Daoy (cell line): ENCODE measurements at places on chromosomes 16 and 17. TPM values are rescaled to one million over a fixed set of nuclear protein-coding genes. Genes with fewer than 3 reads are reported as not detected.

Gene CACNA1H
- 0.06 and 0.80 TPM in 2 replicates for total RNA-seq

Gene RFFL
- total RNA-seq: 16.8 and 17.0 TPM in 2 replicates

GRCh38 chr16:58176608-58177352 is 21.1 kb downstream of the CSNK2A2 start:
- no peak for DNase-seq

Gene SGSM2
- 34.5 and 40.2 TPM in 2 replicates for total RNA-seq

DNA sequence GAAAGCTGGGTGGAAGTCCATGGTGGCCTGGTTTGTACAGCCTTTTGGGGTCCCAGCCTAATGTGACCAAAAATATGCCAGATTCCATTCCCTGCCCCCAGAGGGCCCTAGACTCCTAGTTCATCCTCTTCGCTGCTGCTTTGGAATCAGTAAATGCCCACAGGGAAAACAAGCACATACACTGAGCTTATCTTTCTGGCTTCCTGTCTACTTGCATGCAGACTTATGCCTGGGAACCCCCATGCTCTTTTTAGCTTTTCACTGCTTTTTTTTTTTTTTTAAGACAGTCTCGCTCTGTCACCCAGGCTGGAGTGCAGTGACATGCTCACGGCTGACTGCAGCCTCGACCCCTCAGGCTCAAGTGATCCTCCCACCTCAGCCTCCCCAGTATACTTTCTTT is 6.2 kb upstream of the CD300LG start:
- peak; percentile 46 for DNase-seq

GRCh38 chr17:4249452-4250029 is 14.2 kb downstream of the ANKFY1 start:
- DNase-seq: peak; percentile 27

GRCh38 chr17:29042026-29042678 is 789 bp upstream of the PIPOX start:
- no peak for DNase-seq

- DNase-seq: no peak
These were observed 10.2 kb upstream of the CBX8 start for GRCh38 chr17:79806863-79807720.

DNA sequence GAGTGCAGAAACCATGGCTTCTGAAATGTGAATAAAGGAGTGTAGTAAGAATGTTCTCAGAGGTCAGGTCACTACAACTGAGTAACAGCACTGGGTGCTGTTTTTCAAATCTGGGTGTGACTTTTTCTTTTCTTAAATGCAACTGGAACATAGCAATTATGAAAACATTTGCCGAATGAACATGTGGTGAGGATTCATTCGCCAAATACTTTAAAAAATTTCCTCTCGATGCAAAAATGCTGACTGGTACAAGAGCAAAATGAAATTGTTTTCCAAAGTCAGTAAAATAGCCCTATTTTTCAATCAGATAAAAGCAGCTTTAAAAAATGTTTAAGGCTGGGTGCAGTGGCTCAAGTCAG is 18.6 kb downstream of the ZDHHC7 start:
- no peak for DNase-seq

Gene ITGAD
- 0.06 TPM in 1 of 2 replicates, not detected in the other for total RNA-seq

Gene TPPP3
- total RNA-seq: 0.71 TPM in 1 of 2 replicates, not detected in the other

- DNase-seq: no peak
These were observed 27.7 kb downstream of the CNTROB start for GRCh38 chr17:7959503-7960253.

Gene MSI2
- total RNA-seq: 13.8 and 18.8 TPM in 2 replicates

Gene SENP3
- 92.2 and 104 TPM in 2 replicates for total RNA-seq

Gene ZNF276
- 7.2 and 10.3 TPM in 2 replicates for total RNA-seq

- peak; percentile 45 for DNase-seq
These were observed 58.2 kb upstream of the RPH3AL start for GRCh38 chr17:410543-411401.

Gene UBALD2
- 11.5 and 15.9 TPM in 2 replicates for total RNA-seq

- no peak for DNase-seq
These were observed 139.8 kb upstream of the CACNG5 start for GRCh38 chr17:66695098-66695497.

Gene TMEM92
- 1.7 and 6.7 TPM in 2 replicates for total RNA-seq

Gene BAHCC1
- 6.8 and 11.0 TPM in 2 replicates for total RNA-seq

Gene GP1BA
- total RNA-seq: 0.23 TPM in 1 of 2 replicates, not detected in the other

GRCh38 chr17:46925185-46925868 is 2.4 kb downstream of the GOSR2 start:
- DNase-seq: no peak

GRCh38 chr16:27778171-27778925 is 228.4 kb downstream of the KATNIP start:
- DNase-seq: no peak

Gene NPIPB9
- total RNA-seq: not detected in 2 replicates

DNA sequence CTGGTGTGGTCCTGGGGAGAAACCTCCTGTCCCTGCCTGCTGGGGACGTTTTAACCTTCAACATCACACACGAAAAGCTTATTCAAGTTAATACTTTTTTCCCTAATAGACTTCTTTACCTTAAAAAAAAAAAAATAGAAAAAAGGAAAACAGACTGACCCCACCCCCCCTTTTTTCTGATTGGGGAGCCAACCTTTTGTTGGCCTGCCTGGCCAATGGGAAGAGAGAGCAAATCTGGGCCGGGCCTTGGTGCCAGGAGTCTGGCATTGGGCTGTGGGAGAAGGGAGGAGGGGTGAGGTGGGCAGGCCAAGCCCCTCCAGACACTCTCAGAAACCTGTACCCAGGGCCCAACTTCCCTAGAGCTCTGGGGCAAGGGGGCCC is 3.0 kb downstream of the CBX8 start:
- DNase-seq: no peak

Gene KRT28
- total RNA-seq: not detected in 2 replicates

- DNase-seq: no peak
These were observed 34.6 kb downstream of the KANSL1 start for GRCh38 chr17:46158323-46159296.

Gene HID1
- 0.11 and 0.45 TPM in 2 replicates for total RNA-seq

- DNase-seq: no peak
These were observed 402.1 kb downstream of the UTP18 start for GRCh38 chr17:51662204-51663056.

Gene MGAT5B
- total RNA-seq: 4.1 and 5.4 TPM in 2 replicates

Gene C16orf92
- not detected in 2 replicates for total RNA-seq

DNA sequence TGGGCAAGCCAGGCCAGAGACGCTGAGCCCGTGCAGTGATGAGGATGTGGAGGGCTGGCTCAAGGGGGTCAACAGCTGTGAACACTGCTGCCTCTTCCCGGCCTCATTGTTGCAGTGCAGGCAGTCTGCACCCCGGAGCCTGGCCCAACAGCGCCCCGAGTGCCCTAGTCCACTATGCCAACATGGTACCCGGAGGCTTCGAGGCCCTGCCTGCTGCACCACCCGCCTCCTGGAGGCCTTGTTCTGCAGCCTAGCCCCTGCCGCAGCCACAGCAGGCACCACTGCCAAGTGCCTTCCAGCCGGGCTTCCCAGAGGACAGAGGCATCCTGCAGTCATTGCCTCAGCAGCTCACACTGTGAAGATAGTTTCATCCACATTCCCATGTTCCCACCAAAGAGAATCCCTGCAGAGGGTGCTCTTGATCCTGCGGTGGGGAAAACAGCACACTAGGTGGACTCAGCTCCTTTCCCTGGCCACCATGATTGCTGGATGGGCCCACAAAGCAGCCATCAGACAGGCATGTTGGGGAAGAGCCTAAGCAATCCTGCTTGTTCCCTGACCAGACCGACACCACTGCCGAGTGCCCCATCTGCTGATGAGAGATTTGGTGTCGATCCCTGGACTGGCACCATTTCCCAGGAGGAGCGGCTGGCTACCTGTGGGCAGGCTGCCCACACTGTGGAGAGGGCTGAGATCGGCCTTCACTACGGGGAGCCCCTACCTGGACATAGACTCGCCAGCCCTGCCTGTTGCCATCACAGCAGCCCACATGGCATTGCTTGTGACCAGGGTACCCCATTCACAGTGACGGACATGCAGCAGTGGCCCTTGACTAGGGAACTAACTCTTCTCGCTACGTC is 44.9 kb downstream of the USP22 start:
- DNase-seq: peak; percentile 30

Gene DHRS7C
- not detected in 2 replicates for total RNA-seq

DNA sequence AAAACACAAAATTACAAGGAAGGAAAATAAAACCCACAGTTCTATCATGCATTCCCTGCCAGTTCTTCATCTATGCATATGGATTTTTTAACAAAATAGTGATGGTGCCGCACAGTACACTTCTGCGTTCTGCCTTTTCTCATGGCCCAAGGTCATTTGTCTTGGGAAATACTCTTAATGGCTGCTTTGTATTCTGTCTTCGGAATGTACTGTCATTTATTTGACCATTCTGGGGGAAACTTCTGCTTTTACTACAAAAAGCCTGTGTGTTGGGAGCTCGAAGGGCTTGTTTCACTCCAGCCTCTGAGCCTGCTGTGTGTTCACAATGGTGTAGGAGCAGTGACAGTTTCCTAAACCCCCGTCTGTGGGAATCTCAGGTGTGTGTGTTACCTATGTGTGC is 82.8 kb upstream of the SEC14L1 start:
- no peak for DNase-seq

- DNase-seq: peak; percentile 58
These were observed at the start of gene ABCC3 for GRCh38 chr17:50634224-50634914. TSS of gene ABCC3 (plus strand) at chr17:50634881. CDS start at chr17:50634937, 56 bp downstream.

Gene RABEP2
- total RNA-seq: 30.2 and 54.1 TPM in 2 replicates

DNA sequence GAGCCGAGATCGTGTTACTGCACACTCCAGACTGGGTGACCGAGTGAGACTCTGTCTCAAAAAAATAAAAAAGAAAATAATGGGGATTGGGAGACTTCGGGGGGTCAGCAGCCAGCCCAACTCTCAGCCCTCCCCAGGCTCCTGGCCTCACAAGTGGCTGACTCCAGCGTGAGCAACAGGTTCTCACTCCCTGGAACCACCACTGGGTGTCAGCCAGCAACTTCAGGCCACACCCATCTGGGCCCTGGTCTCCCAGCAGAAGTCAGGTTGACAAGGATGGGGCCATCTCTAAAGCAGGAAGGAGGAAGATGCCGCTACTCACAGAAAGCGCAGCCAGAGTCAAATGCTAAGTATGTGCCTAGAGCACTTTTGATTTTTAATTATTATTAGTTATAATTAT is 139.4 kb downstream of the C16orf78 start:
- peak; percentile 28 for DNase-seq

GRCh38 chr17:61205931-61206330 is 193.7 kb upstream of the TBX2 start:
- DNase-seq: peak; percentile 73

Gene EME1
- 9.2 and 15.4 TPM in 2 replicates for total RNA-seq

DNA sequence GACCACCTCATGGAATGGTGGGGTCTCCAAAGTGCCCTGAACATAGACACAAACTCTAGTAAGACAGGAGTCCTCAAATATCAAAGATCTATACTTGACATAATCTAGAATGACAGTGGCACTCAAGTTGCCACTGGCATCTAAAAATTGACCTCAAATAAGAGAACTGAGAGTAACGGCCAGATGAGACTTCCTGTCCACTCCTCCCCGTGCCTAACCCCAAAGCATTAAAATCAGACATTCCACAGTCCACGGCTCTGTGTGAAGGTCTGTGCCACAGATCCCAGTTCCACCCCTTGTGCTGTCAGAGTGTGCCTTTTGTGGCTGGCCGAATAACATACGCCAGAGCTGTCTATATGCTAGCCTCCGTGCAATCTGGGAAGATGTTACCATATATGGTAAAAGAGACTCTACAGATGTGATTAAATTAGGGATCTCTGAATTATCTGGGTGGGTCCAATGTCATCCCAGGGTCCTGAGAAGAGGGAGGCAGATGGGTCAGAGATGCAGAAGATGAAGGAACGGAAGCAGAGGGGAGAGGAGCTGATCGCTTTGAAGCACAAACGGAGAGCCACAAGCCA is 21.0 kb upstream of the EVPL start:
- DNase-seq: no peak

Gene C16orf96
- total RNA-seq: not detected in 2 replicates

Gene TGFB1I1
- 20.7 and 22.9 TPM in 2 replicates for total RNA-seq

DNA sequence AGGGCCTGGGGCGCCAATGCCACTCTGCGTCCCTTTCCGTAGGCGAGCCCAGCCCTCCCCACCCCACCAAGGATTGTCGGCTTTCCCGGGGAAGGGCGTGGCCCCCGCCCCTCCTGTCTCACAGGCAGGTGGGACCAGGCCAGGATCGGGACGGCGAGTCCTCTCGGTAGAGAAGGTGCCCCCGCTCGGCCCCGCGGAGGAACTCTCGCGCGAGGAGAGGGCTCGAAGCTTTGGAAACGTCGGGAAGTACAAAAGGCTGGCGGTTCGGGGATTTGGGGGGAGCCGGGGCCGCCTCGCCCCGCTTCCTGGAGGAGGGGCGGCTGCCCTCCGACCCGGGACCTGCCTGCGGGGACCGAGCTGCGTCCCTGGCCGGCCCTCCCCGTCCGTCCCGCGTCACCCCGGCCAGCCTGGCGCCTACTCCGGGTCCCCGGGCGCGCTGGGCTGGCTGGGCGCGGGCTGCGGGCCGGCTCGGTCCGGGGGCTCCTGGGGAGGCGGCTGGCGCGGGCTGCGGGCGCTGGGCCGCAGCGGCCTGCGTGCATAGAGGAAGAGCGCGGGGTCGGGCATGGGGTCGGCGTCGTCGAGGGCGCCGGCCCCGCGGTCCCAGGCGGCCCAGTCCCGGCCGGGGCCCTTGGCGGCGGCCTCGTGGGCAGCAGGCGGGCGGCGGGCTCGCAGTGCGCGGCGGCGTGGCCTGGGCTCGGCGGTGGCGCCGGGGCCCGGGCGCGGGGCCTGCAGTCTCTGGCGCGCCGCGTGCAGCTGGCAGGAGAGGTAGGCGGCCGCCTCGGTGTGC is 12.6 kb upstream of the CLUH start:
- DNase-seq: peak; percentile 51

Gene SYT17
- total RNA-seq: 0.83 and 3.8 TPM in 2 replicates

DNA sequence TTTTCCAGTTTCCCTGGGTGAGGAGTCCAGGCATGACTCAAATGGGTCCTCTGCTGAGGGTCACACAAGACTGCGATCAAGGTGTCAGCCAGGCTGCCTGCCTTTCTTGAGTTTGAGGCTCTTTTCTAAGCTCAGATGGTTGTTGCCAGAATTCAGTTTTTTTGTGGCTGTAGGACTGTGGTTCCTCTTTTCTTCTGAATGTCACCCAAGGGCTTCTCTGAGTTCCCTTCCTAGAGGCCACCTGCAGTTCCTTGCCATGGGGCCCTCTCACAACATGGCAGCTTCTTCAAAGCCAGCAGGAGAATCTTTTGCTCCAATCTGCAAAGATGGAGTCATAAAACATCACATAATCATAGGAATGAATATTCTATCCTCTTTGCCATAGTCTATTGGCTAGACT is 17.5 kb downstream of the LIMD2 start:
- DNase-seq: no peak

- no peak for DNase-seq
These were observed 32.0 kb downstream of the FANCA start for GRCh38 chr16:89784406-89784805.

DNA sequence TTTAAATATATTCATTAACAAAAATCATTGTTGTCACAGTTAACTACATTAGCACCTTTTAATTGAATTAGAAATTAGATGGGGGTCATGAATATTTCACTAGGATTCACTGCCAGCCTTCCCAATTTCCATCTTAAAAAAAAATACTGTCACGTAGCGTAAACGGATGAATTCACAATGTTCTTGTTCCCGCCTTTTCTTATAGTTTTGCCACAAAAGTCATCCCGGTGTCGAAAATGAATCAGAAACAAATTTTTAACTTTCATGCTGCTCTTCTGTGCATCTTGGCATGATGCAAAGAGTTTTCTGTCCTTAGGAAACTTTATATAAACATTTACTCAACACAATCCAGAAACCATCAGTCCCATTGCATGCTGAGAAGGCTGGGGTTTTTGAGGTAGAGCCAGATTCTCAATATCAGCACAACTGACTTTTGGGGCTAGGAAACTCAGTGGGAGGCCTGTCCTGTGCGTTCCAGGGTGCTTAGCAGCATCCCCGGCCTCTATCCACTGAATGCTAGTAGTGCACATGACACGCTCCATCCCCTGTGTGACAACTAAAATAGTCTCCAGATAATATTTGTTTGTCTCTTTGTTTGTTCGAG is 252.9 kb upstream of the XYLT1 start:
- peak; percentile 17 for DNase-seq

GRCh38 chr17:43871946-43872690 is 25.1 kb downstream of the CD300LG start:
- DNase-seq: no peak
